ENCODE measurements at places on chromosomes 12 and 14.

DNA sequence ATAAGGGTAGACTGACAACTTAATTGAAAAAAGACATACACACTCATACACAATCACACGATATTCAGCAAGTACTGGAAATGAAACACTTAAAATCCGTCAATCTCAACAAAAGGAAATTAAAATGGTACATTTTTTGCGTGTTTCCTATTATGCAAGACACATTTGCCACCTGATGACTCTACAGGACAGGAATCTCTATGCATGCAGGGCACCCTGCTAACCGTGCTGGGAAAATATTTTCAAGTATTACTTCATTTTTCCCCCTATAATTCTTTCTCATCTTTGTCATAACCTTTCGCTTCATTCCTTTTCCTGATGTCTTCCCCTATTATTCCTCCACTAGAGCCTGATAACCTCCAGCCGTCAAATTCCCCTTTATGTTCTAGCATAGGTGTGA is 150.2 kb downstream of the TMEM132D start:
- no peak for DNase-seq

- DNase-seq = no peak
Measured at GRCh38 chr12:121576851-121577391, 3.9 kb downstream of the KDM2B start.

DNA sequence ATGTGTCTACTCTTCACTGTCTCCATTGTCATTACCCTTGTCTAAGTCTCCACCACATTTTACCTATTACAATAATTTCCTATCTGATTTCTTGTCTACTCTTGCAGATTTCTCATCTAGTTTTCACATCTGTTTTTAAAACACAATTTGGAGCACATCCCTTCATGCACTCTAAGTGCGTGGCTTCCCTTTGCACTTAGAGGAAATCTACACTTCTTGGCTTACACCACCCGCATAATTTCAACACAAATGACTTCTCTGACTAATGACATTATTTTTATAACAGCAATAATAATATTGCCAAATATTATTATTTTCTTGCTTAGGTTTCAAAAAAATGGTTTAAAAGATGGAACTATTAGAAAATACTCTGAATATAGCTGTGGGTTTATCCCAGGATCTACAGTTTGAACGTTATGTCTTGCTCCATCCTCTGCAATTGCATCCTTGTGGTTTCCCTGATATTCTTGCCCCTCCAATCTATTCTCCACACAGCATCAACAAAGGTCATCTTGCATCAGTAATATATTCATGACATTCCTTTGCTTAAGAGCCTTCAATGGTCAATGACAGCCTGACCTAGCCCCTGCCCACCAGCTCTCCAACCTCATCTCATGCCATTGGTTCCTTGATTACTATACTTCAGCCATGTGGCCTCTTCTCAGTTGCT is 153.7 kb downstream of the SLC25A21 start:
- no peak for DNase-seq

- no peak for DNase-seq
Measured at GRCh38 chr14:101851736-101852405, 90.4 kb downstream of the PPP2R5C start.

GRCh38 chr12:64835901-64836300 is 11.5 kb downstream of the TBC1D30 start:
- DNase-seq = no peak

DNA sequence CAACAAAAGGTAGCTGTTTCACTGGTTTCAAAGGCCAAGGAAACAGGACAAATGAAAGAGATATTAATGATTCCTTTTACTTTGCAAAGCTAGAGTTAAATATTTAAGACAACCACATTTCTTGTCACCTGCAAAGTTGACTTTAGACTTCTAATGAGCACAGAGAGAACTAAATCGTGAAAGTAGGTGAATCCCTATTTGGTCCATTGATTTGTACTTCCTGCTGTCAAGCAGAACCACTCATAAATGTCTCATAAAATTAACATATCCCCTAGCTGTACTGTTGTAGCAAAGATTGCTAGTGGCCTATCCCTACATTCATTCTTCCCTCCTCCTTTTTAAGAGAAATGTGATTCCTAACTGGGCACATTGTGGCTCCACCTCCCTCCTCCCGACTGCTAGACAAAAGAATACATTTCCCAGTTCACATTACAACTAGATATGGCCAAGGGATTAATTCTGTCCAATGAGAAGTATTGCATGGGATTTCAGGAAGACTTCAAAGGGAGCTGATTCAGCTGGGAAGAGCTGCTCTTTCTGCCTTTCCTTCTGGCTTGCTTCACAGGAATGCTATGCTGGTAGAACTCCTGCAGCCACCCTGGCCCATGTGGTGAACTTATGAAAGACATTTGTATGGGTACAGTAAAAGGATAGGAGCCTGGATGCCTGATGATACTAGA is 227.5 kb upstream of the ABCD2 start:
- no peak for DNase-seq

- DNase-seq = no peak
Measured at GRCh38 chr12:82760423-82760822, 73.7 kb downstream of the TMTC2 start.

- DNase-seq = no peak
Measured at GRCh38 chr12:45416126-45416525, 200.2 kb downstream of the ANO6 start.

- DNase-seq = no peak
Measured at GRCh38 chr12:26551385-26551784, 281.6 kb downstream of the ITPR2 start.

- DNase-seq = no peak
Measured at GRCh38 chr12:99053616-99054362, 408.7 kb downstream of the APAF1 start.

DNA sequence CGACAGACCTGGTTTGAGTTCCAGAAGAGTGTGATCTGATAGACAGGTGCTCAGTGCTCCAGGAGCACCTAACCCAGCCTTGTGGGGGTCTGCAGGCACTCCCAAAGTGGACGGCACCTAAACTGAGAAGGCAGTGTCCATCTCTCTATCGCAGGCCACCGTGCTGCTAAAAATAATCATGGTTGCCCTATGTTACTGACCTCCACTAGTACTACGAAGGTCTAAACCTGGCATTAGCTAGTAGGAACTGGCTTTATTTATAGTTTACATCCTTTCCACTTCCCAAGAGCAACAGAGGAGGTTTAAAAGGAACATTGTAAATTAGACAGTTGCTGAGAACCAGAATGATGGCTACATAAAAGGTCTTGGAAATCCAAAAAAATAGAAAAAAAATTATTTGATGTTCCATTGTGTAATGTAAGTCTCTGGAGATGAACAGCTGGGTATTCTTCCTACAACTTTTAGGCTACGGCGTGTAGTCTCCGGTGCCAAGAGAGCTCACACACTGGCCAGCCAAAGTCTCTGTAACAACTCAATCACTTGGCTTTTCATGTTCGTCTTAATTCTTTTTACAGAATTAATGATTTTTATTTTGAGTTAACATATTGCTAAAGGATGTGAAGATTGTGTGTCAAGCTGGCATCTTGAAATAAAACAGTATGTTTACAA is 27.3 kb downstream of the PPFIBP1 start:
- no peak for DNase-seq

DNA sequence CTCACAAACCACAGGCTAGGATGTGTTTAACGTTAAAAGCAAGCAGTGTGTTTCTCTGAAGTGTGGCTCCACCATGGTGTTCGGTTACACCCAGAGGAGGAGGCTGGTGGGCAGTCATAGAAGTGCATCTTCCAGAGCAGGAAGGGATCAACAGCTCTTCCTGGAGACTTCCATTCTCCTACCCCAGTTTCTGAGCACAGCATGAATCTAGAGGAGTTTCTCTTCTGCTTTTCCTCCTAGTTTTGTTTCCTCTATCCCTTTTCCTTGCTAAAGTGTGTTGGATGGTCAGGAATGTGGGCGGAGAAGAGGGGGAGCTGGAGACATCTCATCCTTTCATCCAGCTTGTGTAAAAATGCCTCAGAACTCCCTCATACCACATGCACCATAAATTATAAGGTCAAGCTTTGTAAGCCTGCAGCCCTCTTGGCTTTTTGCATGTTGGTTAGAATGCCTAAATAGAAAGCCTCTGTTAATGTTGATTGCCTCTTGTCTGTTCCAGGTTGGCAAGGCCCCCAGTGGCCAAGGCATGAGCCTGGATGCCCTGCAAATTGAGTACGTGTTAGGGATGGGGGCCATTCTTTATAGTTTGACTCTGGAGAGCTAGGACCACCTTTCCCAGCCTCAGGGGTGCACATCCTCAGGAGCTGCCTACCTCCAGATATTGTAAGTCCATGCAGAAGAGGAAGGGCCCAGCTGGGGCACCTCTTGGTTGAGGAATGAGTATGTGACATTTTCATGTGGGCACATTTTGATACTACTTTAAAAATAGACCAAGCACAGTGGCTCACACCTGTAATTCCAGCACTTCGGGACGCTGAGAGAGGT is 4.0 kb upstream of the CKAP4 start:
- no peak for DNase-seq

DNA sequence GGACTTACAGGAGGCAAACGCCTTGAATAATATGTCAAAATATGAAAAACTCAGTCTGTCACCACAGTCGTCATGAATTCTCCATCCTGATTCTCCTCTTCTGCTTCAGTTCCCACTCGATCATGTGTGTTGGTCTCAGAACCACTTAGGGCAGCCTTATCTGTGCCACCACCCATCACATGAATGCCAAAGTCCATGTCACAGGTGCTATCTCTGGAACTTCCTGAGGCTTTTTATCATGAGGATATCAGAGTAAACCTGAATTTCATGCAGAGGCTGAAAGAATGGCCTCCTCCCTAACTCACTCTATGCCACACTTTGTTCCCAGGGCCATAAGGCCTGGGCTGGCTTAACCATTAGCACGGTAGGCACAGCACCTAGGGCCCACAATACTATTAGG is 28.8 kb upstream of the MAP3K9 start:
- DNase-seq = no peak

DNA sequence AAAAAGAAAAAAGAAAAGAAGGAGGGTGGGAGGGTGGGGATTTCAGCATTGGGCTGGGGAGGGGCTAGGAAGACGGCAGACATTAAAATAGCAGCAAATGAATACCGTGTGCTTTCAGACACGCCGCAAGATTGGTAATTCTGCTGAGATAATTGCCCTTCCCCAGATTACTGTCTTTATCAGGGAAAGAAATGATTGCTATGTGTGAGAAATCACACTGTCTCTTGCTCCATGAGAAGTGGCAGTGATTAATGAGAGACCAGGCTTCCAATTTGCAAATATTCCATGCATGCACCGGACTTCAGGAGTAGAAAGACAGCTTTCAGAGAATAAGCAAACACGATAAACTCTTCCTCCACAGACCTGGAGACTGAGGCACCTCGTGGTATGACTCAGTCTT is 7.6 kb upstream of the KCNA5 start:
- no peak for DNase-seq

DNA sequence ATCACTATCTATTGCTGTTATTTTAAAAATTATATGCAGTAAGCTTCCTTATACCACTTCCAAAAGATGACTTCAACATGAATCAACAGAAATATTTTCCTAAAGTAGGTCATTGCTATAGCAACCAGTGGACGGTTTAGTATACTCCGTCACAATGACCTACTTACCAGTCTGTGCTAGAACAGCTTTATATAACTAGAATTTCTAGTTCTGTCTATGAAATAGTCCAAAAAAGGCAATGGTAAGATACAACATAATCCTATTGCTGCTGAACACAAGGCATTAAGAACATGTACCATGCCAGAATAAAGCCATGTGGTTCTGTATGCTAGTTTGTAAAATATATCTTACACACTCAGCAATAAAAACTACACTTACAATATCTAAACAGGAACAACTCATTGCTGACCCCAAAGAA is 40.7 kb upstream of the MTERF2 start:
- no peak for DNase-seq

DNA sequence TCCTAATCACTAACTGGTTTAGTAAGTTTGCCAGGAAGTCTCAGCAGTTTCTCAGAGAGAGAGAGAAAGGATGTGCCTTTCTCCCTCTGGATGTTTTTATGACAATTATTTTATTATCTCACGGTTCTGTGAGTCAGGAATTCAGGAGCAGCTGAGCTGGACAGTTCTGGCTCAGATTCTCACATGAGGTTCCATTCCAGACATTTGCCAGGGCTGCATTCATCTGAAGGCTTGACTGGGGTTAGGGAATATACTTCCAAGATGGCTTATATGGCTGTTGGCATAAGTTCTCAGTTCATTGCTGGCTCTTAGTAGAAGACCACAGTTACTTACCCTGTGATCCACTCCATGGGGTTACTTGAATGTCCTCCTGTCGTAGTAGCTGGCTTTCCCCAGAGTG is 101.2 kb upstream of the ATF7IP start:
- DNase-seq = no peak

- DNase-seq = no peak
Measured at GRCh38 chr14:43790681-43791080, 716.4 kb downstream of the FSCB start.

DNA sequence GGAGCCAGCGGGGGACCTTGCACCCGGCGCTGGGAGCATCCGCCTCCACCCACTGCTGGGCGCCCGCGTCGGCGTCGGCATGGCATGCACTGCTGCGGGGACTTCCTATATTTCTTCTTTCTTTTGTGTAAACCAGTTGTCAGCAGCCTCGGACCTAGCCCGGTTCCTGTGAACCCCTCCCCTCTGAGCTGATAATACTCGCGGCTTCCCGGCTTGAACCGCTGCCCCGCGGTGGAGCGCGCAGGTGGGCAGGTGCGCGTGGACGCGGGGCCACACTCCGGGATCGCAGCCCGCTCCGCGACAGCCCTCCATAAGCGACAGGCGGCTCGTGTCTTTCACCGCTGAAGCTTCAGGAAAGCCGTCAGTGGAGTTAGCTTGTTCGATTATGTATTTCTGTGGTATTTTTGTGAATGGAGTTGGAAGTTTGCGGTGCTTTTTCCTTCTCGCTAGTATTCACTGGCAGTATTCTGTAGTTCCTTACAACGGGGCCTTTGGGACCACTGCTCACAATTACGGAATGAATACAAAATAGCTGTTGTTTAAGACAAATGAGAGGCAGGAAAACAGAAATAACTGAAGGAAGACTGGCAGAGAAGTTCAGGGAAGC is 870 bp downstream of the BMAL2 start:
- no peak for DNase-seq

GRCh38 chr14:23793532-23793931 is 157.4 kb downstream of the DHRS2 start:
- no peak for DNase-seq

DNA sequence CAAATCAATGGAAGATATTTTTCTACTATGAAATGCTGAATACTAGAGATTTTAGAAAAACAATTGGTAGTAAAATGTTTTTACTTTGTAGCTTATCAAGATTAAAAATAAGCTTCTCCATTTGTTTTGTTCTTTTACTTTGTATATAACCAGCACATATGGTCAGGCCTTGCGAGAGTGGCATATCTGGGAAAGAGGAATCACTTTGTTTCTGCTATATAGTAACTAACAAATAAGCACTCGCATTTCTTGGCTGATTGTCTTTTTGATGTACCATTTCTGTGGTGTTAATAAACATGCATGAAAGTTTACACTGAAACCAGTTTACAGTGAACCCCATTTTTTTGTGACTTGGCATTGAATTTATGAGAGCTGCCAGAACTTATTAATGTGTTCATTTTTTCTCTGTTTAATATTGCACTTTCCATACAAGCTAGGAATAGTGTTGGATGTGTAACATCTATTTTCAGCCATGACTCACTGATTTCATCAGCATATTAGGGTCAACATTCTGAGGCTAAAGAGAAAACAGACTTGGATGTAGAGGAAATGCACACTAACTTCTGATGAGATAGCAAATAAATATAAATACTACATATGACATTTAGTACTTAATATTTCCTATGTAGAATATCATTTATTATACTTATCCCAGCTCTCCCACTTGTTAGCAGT is 635.5 kb downstream of the KCNH5 start:
- DNase-seq = no peak
